ENCODE measurements at places on chromosomes 12 and 14. TPM values are rescaled to one million over a fixed set of nuclear protein-coding genes. Genes with fewer than 3 reads are reported as not detected.

- no peak for DNase-seq
Measured at GRCh38 chr12:133058203-133059113, 21.1 kb downstream of the ZNF84 start.

DNA sequence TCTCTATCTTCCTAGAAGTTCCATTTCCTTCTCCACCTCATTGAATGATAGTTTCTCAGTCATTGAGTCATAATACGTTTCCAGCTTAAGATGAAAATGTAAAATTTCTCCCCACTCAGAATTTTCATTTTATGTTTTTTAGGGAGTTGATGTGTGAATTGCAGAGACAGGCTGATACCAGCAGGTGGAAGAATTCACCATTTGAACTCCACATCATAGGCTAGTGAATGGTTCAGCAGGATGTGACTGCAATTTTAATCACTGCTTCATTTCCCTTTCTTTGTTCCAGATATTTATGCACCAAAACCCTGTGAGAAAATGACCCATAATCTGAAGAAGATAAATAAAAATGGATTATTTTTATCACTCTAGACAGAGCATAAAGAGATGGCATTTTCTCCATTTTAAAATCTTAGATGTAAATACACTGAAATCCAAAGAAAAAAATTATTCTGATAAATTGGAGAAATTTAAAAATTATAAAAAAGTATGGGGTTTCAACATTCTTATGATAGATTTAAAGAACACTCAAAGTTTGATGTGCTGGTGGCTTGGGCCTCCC lies 10.6 kb upstream of the PYGL start:
- DNase-seq, result no peak

DNA sequence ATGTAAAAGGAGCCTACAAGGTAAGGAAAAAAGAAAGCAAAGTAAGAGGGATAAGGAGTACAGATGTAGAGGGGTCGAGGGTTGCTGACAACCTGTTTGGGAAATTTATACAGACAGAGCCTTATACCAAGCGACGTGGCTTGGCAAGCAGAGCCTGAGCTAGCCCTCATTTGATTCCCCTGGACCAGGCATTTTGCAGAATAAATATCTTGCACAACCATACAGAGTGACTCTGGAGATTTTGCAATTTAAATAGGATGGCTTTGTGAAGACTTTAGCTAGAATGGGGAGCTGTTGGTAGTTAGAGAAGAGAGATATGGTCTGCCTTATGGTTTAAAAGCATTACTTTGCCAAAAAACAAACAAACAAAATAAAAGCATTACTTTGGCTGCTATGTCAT lies 11.1 kb upstream of the ANO6 start:
- DNase-seq, result no peak

- DNase-seq, result no peak
Measured at GRCh38 chr12:25106818-25107217, 88.1 kb downstream of the DNAI7 start.

DNA sequence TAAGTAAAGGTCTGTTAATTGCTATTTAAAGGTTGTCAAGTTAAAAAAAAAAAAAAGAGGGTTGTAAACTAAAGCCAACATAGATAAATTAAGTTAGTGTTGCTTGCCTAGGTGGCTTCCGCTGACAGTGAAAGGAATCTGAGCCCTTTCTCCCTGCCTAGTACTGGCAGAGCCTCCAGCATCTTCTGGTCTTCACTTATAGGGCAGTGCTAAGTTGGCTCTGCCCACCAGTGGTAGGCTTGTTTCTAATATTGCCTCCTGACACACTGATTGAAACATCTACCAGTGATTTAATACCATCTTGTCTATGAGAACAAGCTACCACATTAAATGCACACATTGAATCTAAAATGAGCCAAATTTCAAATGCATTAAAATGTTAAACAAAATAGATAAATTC lies 39.7 kb downstream of the PLEKHA5 start:
- DNase-seq, result no peak

- DNase-seq, result no peak
Measured at GRCh38 chr12:117596968-117597367, 235.5 kb upstream of the NOS1 start.

DNA sequence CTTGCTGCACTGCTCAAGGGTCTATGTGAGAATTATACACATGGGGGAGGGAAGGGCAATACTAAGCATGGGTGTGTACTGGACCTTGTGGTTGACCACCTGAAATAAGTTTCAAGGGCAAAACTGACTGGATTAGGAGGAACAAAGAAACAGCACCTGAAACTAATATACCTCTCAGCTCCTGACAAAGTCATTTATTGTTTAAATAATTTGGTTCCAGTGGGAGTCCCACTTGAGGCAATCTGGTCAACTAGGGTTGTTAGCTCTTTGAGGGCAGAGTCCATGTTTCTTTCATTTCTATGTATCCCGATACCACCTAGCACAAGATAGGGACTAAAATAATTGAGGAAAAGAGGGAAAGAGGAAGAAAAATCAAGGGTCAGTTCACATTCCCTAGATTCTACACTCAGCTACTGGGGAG lies 45.5 kb downstream of the STXBP6 start:
- no peak for DNase-seq

GRCh38 chr14:103085106-103086091 lies 1.4 kb downstream of the LBHD2 start:
- DNase-seq, result no peak

DNA sequence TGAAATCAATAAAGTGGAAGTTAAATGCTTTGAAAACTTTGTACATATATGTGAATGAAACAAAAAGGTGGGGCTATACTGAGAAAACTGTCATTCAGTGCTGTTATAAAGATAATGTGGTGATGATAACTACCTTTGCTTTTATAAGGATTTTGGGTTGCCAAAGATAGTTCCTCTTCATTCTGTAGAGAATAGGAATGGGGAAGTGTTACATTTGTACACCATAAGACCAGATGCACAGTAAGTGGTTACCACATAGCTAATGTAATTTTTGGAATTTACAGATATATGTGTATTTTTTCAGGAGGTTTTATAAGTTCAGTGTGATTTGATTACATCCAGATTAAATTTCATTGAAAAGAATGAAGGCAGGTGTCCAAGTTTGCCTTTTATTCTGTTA lies 18.1 kb downstream of the RAB21 start:
- no peak for DNase-seq

DNA sequence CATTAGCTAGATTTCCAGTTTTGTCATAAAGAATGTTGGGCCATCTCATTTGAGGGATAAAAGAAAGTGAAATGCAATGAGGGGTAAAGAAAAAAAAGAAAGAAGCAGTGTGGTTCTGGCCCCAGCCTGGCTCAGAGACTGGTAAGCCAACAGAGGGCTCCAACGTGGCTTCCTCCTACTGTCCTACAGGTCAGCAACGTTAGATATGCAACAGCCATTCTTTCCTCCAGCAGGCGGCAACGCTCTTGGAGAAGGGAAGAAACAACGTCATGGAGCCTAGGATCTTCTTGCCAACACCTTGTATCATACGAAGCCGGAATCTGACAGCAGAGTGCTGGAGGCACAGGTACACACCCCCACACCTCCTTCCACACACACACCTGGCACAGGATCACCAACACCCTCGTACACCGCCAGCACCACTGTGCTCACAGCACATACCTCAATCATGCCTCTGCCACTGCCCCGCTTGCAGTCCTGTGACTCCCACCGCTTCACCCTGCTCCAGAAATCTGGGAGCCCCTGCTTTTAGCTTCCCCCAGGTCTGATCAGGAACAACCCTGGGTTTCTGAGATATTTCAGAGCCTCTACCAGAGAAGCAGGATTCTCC lies 102.8 kb downstream of the RPAP3 start:
- DNase-seq, result no peak

GRCh38 chr12:81022531-81022930 lies 55.3 kb upstream of the ACSS3 start:
- no peak for DNase-seq

DNA sequence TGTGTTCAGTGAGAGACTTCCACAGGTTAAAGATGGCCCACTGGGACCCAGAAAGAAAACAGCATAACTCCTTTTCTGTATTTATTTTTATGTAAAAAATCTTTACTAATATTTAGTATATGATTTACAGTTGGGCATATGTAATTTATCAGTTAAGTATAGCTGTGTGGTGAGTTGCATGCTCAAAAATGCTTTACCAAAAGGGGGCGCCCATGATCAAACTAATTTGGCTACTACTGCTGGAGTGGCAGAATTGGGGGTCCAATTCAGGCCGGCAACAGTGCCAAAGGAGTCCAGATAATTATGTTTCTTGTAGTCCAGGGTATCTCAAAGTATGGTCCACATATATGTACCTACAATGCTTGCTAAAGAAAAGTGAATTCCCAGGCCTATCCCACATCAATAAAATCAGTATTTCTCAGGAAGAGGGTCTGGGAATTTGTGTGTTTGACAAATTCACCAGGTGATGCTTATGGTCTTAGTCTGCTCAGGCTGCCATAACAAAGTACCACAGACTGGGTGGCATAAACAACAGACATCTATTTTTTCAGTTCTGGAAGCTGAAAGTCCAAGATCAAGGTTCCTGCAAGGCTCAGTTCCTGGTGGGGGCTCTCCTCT lies 152.0 kb downstream of the KTN1 start:
- peak; percentile 25 for DNase-seq

DNA sequence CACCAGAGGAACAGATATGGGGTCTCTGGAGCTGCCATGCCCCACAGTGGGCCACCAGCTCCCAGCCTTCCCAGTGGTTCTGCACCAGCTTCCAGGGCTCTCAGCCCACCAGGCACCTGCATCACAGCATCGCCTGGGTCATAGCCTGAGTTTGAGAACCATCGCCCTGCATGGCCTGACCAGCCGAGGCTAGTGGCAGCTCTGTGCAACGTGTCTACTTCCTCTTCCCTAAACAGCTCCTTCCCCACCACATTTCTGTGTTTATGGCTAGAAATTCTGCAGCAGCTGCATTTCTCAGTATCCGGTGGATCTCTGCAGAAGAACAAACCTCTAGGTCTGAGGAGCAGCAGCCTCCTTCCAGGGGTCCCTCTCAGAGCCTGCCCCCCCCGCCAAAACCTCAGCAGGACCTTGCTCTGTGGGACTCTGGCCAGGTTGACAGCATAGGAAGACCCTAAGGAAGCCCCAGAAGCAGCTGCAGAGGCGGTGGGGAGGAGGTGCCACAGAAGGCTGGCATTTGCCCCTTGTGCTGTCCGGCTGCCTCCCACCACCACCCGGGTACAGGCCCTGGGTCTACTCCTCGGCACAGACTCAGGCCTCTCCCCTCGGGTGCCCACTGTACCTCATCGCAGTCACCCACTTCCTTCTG lies 47.7 kb downstream of the PSMA6 start:
- DNase-seq, result peak; percentile 29

- no peak for DNase-seq
Measured at GRCh38 chr12:56104815-56105608, 653 bp downstream of the PA2G4 start.

DNA sequence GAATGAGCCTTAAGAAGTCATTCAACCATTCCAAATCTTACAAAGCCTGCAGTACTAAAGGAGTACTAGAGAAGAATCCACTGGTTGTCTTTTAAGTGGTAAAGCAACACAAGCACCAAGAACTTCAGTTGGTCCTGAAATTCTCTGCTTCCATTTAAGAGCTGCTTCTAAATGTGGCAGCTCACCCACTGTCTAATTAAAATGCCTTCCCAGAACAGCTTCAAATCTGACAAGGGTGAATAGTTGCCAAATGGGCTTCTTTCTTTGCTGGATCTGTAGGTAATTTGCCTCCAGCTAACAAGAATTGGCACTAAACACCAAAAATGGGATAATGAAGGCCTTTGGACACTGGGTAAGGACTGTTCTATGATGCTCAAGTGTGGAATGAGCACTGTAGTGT lies 72.2 kb upstream of the NAP1L1 start:
- no peak for DNase-seq

GRCh38 chr14:36683083-36683724 lies 21.5 kb downstream of the PAX9 start:
- no peak for DNase-seq

DNA sequence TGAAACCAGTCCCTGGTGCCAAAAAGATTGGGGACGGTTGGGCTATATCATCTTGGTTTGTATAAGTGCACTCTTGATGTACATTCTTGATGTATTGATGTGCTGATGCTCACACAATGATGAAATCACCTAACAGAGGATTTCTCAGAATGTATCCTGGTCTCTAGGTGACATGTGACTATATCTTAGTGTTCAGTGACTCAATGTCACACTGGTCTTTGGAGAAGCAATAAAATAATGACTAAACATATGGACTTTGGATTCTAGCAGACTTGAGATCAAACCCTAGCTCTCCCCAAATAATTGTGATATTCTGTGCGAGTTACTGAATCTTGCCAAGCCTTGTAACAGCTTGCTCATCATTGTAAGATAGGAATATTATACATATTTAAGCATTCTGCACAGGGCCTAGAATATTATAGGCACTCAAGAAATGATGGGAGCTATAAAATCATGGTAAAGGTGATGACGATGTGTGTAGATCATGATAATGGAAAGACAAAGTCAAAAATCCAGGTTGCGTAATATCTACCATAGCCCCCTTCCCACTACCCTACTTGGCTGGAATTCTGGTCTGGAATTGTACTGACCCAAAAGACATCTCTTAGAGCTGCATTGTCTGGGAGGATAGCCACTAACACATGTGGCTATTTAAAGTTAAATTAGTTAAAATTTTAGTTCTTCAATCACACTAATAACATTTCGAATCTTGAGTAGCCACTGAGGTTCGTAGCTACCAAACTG lies 117.6 kb upstream of the PWP1 start:
- DNase-seq, result no peak

DNA sequence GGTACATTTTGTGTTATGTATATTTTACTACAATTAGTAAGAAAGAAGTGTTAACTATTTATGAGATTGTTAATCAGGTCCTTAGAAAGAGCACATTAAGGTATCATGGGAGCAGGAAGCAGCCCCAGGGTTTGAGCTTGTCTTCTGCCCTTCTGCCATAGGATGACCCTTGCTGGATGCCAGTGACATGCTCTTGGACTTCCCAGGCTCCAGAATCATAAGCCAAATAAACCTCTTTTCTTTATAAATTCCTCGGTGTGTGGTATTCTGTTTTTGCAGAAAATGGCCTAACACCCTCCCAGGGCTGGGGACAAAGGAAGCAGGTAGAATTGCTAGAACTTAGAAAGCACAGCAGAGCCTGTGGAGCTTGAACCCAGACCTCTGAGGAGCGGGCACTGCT lies 164.7 kb downstream of the VRK1 start:
- no peak for DNase-seq

GRCh38 chr12:71431991-71432390 lies 7.6 kb upstream of the LGR5 start:
- DNase-seq, result no peak

Gene PLA2G1B
- not detected for polyA plus RNA-seq

Gene LYZ
- polyA plus RNA-seq, result 2.1 TPM

Gene DNAAF2
- polyA plus RNA-seq, result 28.3 TPM

Gene NRXN3
- polyA plus RNA-seq, result not detected

Gene CPNE6
- polyA plus RNA-seq, result not detected

Gene MMP17
- polyA plus RNA-seq, result 11.1 TPM

Gene CYP46A1
- not detected for polyA plus RNA-seq

Gene ASB2
- not detected for polyA plus RNA-seq

Gene STAB2
- polyA plus RNA-seq, result not detected

Gene FAM186B
- 0.16 TPM for polyA plus RNA-seq

Gene TPH2
- polyA plus RNA-seq, result not detected

Gene PPP1R1A
- not detected for polyA plus RNA-seq

Gene MAGOHB
- polyA plus RNA-seq, result 38.2 TPM

Gene ERO1A
- polyA plus RNA-seq, result 22.2 TPM

Gene SLC7A8
- polyA plus RNA-seq, result 0.50 TPM
